ENCODE measurements at places on chromosomes 7 and 10. TPM values are rescaled to one million over a fixed set of nuclear protein-coding genes. Genes with fewer than 3 reads are reported as not detected.

LBX1 gene
- not detected for total RNA-seq

TMEM140 gene
- 0.97 TPM for total RNA-seq

SLC26A5 gene
- not detected for total RNA-seq

LIPM gene
- not detected for total RNA-seq

PRF1 gene
- total RNA-seq = not detected

TM9SF3 gene
- 34.7 TPM for total RNA-seq

CC2D2B gene
- not detected for total RNA-seq

GSTO1 gene
- 252 TPM for total RNA-seq

EVX1 gene
- total RNA-seq = 0.19 TPM

HOXA13 gene
- total RNA-seq = 2.6 TPM
